ENCODE measurements at places on chromosomes 5 and 9. TPM values are rescaled to one million over a fixed set of nuclear protein-coding genes. Genes with fewer than 3 reads are reported as not detected.

IFNK gene
- total RNA-seq = not detected

PPP1R26 gene
- 5.7 TPM for total RNA-seq

PCDHGA3 gene
- 1.9 TPM for total RNA-seq

SLCO6A1 gene
- not detected for total RNA-seq

FRRS1L gene
- total RNA-seq = 0.16 TPM
